ENCODE measurements at places on chromosomes 16 and 17. TPM values are rescaled to one million over a fixed set of nuclear protein-coding genes. Genes with fewer than 3 reads are reported as not detected.

DNA sequence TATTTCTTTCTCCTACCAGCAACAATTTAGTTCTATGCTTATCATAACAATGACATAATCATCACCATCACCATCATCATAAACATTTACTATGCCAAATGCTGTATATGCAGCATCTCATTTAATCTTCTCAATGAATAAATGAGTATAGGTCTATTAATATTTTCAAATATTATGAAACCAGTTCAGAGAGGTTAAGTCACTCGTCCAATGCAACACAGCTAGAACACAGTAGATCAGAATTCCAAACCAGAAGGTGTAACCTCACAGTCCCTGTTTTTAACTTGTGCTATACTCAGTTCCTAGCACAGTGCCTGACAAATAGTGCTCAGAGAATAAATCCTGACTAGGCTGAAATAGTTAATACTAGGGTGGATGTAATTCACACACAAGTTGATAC is 314.8 kb downstream of the XYLT1 start:
- no peak for DNase-seq

GRCh38 chr17:77836557-77837041 is 121.9 kb upstream of the TNRC6C start:
- DNase-seq = peak; percentile 90

GRCh38 chr17:17024778-17025300 is 17.4 kb upstream of the MPRIP start:
- no peak for DNase-seq

GRCh38 chr17:46191322-46192188 is 1.7 kb downstream of the KANSL1 start:
- DNase-seq = peak; percentile 60

DNA sequence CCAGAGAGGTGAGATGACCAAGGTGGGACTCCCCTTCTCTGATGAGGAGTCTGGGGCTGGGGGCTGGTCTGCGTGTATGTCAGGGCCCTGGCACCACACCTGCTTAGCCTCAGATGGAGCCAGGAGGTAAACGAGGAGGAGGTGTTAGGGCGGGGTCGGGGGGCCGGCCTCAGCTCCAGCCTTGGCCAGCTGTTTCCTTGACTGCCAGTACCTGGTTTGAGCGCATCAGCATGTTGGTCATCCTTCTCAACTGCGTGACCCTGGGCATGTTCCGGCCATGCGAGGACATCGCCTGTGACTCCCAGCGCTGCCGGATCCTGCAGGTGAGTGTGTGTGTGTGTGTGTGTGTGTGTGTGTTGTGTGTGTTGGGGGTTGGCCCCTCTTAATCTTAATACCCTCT is 8.1 kb downstream of the CACNA1G start:
- no peak for DNase-seq

- no peak for DNase-seq
Observed at GRCh38 chr17:82440991-82441627, 9.4 kb downstream of the CYBC1 start.

GRCh38 chr17:31559584-31560501 is 168.4 kb downstream of the RAB11FIP4 start:
- no peak for DNase-seq

- DNase-seq = no peak
Observed at GRCh38 chr17:32793841-32794240, 83.1 kb downstream of the MYO1D start.

- DNase-seq = no peak
Observed at GRCh38 chr16:70680495-70681381, 5.1 kb downstream of the MTSS2 start.

GRCh38 chr17:82920715-82921114 is 80.9 kb upstream of the ZNF750 start:
- no peak for DNase-seq

- DNase-seq = no peak
Observed at GRCh38 chr17:31428111-31428510, 36.6 kb downstream of the RAB11FIP4 start.

GRCh38 chr16:1102921-1103635 is 7.0 kb upstream of the C1QTNF8 start:
- DNase-seq = no peak

GRCh38 chr17:77778636-77779489 is 179.6 kb upstream of the TNRC6C start:
- DNase-seq = peak; percentile 63

GRCh38 chr17:62576382-62576781 is 51.1 kb upstream of the MRC2 start:
- DNase-seq = no peak

GRCh38 chr16:379183-379960 is 2.4 kb downstream of the PGAP6 start:
- DNase-seq = no peak

- peak; percentile 47 for DNase-seq
Observed at GRCh38 chr16:82773018-82773417, 146.2 kb downstream of the CDH13 start.

GRCh38 chr17:62739645-62740388 is 68.3 kb downstream of the MARCHF10 start:
- no peak for DNase-seq

DNA sequence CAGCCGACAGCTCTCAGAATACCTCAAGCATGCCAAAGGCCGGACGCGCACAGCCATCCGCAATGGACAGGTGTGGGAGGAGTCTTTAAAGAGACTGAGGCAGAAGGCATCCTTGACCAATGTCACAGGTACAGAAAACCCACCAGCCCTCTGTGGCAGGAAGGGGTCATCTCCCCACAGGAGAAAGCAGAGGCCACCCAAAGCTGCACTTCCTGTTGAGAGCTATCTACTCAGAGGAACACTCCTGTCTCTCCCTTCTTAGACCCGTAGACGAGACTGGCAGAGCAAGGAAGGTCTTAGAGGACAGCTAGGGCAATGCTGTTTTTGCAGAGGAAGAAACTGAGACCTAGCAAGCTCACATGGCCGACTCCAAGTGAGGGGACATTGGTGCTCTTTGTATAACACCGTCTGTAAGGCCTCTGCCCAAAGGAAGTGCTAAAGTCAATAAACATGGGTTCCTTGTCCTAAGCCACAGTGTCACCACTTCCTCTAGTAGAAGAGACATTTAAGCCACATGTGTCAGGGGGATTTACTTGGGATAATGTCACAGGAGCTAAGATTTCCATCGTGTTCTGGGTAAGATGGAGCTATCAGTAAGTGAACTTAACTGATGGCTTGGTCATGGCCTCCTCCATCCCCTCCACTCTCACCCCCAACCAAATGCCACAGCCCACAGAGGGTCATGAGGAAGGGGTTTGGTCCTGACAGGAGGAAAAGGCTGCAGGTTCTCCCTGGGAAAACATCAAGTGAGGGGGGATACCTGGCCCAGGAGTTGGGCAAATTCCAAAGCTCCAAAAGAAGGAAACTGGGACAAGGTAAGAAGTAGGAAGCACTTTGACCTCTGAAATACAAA is 9.4 kb downstream of the LPO start:
- DNase-seq = no peak

- no peak for DNase-seq
Observed at GRCh38 chr17:73166731-73167581, 2.1 kb downstream of the SSTR2 start.

- DNase-seq = peak; percentile 53
Observed at GRCh38 chr17:33560165-33560564, 267.1 kb upstream of the ASIC2 start.

DNA sequence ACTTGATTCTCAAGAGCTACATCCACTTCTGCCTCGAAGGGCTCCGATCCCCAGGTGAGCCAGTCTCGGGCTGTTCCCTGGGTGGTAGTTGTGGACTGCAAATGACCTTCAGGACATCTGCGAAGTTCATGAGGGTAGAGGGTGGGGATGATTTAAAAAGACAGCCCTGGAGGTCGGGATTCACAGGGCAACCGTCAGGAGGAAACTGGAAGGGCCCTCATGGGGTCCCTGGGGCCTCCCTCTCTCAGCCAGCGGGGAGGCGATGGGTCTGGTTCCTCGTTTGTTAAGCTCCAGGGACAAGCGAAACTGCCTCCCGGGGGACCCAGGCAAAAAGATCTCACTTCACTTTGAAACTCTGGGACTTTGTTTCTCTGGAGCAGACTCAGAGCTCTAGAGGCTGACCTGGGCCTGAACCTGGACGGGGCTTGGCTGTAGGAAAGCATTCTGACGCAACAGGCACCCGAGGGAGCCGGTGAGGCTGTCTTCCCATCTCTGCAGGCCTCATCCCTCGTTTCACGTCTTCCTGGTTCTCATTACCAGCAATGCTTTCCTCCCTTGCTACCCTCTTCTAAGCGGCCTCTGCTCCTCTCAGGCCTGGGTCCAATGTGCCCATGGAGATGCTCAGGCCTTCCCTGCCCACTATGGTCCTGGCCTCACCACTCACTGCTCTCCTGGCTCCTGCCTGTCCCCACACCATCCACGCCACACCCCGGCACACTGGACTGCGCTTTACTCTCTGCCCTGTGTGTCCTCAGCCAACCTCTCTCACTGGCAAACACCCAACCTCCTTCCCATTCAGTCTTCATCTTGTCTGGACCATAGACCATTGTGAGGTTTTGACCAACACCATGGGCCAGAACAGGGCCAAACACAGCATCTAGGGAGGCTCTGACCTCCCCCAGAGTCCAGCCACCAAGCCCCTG is 214.2 kb upstream of the TNRC6C start:
- DNase-seq = no peak

DNA sequence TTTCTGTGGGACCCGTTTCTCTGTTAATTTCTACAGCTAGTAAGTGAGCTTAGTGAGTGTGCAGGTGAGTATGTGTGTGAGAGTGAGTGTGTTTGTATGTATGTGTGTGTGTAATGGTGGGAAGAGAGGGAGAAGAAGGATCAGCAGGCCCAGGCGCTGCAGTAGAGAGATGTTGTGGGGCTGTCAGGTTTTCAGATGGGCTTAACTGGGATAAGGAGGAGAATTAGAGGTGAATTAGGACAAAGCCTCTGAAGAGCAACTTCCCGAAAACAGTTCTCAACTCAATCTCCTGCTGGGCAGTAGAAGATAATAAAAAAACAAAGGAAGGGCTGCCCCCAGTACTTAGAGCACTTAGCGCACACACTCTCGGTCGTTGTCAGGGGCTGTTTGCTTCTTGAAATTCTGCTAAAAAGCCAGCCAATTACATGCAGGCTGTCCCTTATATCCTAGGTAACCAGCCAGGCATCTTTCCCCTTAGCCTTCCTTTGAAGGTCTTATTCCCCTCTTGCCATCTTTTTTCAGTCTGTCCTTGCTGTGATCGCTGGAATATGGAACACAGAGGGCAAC is 63.4 kb downstream of the CLEC16A start:
- no peak for DNase-seq

GRCh38 chr16:17676171-17676570 is 205.4 kb upstream of the XYLT1 start:
- no peak for DNase-seq

GRCh38 chr17:76130473-76130872 is 10.6 kb downstream of the FOXJ1 start:
- DNase-seq = no peak

DNA sequence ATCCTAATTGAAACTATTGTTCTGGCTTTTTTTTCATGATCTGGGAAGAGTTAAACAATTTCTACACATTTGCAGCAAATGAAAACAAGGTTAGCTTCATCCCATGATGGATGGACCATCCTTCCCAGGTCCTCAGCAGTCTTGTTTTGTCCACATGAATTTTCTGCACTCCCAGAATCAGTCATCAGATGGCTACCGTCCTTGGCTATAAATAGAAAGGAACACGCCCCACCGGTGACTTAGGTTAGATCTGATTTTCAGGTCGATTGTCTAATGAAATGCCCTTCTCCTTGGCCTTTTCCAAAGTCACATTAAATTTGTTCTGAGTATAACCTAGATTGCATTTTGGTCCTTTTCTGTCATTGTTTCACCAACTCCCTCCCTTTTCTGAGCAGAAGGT is 41.4 kb upstream of the NOL11 start:
- DNase-seq = no peak

DNA sequence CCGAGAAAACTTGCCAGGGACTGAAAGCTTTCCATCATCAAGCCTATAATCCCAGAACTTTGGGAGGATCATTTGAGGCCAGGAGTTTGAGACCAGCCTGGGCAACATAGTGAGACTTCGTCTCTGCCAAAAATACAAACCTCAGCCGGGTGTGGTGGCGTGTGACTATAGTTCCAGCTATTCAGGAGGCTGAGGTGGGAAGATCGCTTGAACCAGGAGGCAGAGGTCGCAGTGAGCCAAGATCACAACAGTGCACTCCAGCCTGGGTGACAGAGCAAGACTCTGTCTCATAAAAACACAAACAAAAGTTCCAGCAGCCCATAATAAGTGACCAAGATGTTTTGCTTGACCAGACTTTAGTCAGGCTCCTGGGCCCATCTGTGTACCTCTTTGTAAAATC is 1.9 kb downstream of the MEAK7 start:
- DNase-seq = peak; percentile 69

GRCh38 chr16:9159839-9160550 is 68.6 kb downstream of the HAPSTR1 start:
- peak; percentile 62 for DNase-seq

DNA sequence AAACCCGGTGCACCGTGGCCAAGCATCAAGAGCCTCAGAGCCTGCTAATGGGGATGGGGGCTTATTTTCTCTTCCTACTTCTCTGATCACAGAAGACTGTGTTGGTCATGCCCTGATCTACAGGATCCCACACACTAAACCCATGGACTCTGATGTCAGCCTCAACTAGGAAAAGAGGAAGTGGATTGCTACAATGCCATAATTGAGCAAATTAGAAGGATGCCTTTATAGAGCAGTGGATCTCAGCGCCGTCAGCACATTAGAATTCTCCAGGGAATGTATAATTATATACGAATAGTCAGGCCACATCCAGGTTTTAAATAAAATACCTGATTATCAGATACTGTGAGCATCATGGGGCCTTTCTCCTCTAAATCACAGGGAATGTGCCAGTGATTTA is 64.8 kb downstream of the VAT1L start:
- DNase-seq = no peak

DNA sequence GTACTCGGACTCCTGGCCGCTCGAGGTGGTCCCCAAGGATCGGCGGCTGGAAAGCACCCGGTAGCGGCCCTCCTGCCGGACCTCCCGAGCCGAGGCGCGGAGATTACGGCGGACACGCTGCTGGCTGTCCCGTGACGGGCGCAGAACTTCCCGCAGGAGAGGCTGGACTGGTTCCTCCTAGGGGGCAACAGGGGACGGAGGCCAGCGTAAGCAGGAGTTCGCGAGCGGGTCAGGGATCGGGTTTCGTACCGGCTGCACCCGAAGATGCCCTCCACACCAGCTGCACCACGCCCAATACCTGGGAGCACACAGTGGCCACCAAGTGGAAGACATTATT is 341 bp downstream of the SLC7A6OS start:
- DNase-seq = no peak

The KRTAP2-3 gene
- 3.2 TPM for total RNA-seq

The TBCD gene
- total RNA-seq = 24.7 TPM

The GCGR gene
- total RNA-seq = not detected

The ALOX12B gene
- not detected for total RNA-seq

The CA4 gene
- not detected for total RNA-seq

The HSD17B1 gene
- 0.54 TPM for total RNA-seq

The RASL10B gene
- total RNA-seq = 0.71 TPM

The ST6GALNAC2 gene
- total RNA-seq = 5.9 TPM

The LDHD gene
- total RNA-seq = 0.42 TPM
